ENCODE measurements at places on chromosomes 4 and X.

DNA sequence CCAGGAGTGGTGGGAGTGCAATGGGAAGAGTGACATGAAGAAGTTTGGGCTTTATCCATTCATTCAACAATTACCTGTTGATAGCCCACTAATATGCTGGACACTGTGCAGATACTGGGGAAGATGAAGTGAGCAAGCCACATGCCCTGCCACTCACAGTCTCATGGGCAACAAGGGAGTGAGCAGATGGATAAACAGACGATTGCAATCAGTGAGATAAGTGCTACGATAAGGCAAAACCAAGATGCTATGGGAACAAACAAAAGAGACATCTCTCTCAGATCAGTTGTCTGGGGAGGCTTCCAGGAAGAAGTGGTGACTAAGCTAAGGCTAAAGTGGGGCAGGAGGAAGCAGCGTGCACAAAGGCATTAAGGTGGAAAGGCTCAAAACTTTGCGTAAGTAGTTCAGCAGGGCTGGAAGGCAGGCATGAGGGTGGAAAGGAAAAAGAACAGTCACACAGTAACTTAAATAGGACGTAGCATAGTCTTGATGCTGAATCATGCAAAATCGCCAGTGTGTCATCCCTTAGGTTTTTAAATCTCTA, 31.7 kb downstream of the GAB3 start:
- no peaks in the 10 kb centered on the region for H3K27me3 ChIP-seq

DNA sequence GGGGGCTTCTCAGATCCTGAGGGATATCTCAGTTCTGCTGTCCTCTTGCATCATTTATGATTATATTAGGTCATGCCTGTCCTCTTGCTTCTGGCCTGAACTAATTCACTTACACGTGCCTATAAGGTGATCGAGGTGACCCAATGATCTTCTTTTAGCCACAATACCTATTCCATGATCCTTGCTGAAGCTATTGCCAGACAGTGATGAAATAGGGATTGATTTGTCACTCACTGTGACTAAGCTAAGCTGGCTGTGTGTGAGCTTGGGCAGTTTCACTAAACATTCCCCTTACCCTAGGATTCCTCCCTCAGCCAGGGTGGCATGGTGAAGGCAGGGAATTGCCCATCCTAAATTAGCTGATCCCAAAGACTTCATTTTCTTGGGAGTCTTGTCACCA, 19.0 kb downstream of the HADH start:
- no peaks in the 10 kb centered on the region for H3K27me3 ChIP-seq
- H3K27ac ChIP-seq: no peak overlapping the region
- H3K4me3 ChIP-seq: no peak overlapping the region

DNA sequence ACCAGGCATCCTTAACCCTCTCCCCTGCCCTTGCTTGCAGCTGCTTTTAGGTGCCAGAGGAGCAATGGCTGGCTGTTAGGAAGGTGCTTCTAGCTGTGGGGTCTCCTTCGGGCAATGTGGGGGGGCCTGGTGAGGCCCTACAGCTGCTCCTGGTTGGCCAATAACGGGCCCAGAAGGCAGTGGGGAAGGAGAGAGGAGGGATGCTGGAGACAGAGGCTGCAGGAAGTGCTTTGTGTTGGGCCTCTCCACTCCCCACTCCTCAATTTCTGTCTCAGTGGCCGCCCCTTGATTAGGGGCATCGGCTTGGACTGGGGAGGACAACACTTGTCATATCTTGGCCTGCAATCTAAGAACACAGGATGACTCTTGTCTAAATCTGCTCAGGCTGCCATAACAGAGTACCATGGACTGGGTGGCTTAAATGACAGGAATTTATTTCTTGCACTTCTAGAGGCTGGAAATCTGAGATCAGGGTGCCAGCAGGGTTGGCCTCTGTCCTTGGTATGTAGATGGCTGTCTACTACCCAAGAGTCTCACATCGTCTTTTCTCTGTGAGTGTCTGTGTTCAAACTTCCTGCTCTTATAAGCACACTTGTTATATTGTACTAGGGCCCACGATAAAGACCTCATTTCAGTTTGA, 374.3 kb downstream of the MID1IP1 start:
- H3K4me1 ChIP-seq: 0 out of 2 replicates have a peak, but pooled peaks cover 1% of the 10 kb centered on the region
- DNase-seq: no peak
- H3K36me3 ChIP-seq: no peaks in the 10 kb centered on the region
- no peak overlapping the region for H3K4me3 ChIP-seq

DNA sequence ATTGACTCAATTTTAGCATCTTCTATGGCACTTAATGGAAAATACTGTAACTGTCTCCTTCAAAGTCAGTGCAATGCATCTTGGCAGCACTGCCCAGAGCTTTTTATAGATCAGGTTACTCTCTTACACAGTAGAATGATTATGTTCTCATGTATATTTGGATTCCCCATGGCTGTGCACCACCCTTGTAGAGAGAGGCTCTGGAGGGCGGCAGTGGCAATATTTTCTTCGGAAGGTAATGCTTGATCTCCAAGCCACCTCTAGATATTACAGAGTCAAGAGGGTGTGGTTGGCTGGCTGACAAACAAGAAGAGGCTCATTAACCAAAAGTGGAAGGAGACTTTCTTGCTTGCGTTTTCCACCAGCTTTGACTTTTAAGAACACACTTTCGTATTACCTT, 72.8 kb upstream of the ARSJ start:
- H3K4me3 ChIP-seq: no peak overlapping the region
- H3K27ac ChIP-seq: no peak overlapping the region
- DNase-seq: no peak

GRCh38 chr4:154622598-154622997, 10.1 kb upstream of the FGG start:
- H3K27me3 ChIP-seq: peaks cover 6% of the 10 kb centered on the region
- no peaks in the 10 kb centered on the region for H3K36me3 ChIP-seq
- 0 out of 2 replicates have a peak, but pooled peaks cover 3% of the 10 kb centered on the region for H3K4me1 ChIP-seq
- DNase-seq: no peak

- no peak for DNase-seq
- H3K4me1 ChIP-seq: no peaks in the 10 kb centered on the region
- peaks cover 6% of the 10 kb centered on the region for H3K36me3 ChIP-seq
- H3K27ac ChIP-seq: no peak overlapping the region
These were observed 465 bp downstream of the HAUS7 start for GRCh38 chrX:153469811-153470410.

DNA sequence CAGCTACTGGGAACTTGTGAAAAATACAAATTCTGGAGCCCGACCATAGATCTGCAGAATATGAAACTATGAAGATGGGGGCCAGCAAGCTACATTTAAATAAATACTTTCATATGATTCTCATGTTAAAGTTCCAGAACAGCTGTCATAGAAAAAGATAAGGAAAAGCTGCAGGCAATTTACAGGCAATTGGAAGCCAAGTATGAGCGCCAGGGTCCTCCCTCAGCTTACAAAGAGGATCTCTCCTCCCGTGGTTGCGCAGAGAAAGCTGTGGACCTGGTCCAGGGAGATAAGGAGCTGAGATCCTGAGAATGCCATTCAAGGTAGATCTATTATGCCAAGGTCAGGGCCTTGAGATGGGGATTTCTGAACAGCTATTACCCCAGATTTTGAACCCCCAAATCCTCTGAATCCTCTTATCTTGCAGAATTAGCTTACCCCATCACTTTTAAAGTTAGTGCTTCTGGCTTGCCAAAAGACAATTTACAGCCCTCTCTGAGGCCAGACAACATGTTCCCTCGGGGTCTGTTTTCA, 25.6 kb upstream of the FRAS1 start:
- H3K4me1 ChIP-seq: no peaks in the 10 kb centered on the region
- no peak for DNase-seq
- H3K4me3 ChIP-seq: no peak overlapping the region
- no peaks in the 10 kb centered on the region for H3K36me3 ChIP-seq

GRCh38 chr4:66777097-66777496, 768.2 kb downstream of the CENPC start:
- no peaks in the 10 kb centered on the region for H3K27me3 ChIP-seq
- no peaks in the 10 kb centered on the region for H3K36me3 ChIP-seq
- no peak for DNase-seq
- H3K4me1 ChIP-seq: no peaks in the 10 kb centered on the region
- H3K4me3 ChIP-seq: no peak overlapping the region

DNA sequence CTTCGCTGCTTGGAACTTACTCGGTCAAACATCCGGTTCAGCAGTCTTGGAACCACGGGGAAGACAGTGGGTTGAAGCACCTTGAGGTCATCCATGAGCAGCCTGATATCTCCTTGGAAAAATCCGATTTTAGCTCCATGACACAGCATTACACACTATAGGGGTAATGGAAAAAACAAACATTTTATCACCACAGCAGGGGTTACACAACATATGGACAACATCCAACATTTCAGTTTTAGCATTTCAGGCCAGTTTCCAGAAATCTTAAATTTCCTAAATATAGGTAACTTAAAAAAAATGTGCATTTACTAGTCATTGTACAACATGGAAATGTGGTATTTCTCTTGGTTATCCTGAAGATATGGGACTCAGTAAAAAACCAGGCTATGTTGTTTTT, 34.4 kb upstream of the CENPU start:
- DNase-seq: no peak
- H3K36me3 ChIP-seq: no peaks in the 10 kb centered on the region
- no peaks in the 10 kb centered on the region for H3K4me1 ChIP-seq
- no peak overlapping the region for H3K27ac ChIP-seq
- no peaks in the 10 kb centered on the region for H3K27me3 ChIP-seq

DNA sequence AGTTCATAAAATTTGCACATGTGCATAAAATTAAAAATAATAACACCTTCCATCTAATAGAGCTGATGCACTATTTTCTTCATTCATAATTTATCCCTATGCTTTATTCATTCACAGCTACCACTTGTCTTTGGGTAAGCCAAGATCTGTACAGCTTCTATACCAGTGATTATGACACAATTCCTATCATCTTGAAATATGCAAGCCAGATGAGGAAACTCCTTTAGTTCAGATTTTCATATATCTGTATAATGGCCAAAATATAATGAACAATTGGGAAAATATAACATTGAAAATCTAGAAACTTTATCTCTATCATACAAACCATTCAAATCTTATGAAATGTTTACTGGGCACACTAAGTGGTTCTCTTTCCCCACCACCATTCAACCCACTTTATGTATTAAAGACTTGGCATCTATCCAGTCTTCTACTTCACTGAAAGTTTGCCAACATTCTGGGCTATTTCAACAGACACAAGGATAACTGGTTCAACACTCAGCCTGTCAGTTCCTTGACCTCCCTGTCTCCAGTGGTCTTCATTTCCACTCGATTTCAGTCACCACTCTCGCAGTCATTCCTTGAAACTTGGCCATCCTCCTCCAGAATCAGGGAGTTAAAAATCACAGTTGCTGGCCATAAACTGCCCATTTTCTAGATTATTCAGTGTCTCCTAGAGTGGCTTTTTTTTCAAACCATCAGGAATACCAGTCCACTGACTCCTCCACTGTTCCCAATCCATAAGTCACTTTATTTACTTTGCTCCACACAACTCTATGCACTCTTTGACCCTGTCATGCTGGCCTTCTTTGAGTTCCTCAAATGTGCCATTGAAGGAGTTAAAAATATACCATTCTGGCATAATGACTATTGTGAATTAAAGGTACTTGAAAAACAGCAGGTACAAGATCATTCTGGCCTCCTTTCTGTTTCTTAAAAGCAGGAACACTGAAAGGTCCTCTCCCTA, 85.5 kb downstream of the CAMK2D start:
- DNase-seq: no peak
- H3K27me3 ChIP-seq: no peaks in the 10 kb centered on the region
- no peaks in the 10 kb centered on the region for H3K36me3 ChIP-seq
- H3K4me1 ChIP-seq: no peaks in the 10 kb centered on the region
- no peak overlapping the region for H3K27ac ChIP-seq

- DNase-seq: no peak
- no peaks in the 10 kb centered on the region for H3K4me1 ChIP-seq
- no peaks in the 10 kb centered on the region for H3K27me3 ChIP-seq
- H3K36me3 ChIP-seq: no peaks in the 10 kb centered on the region
- no peak overlapping the region for H3K4me3 ChIP-seq
These were observed 162.0 kb downstream of the RNF150 start for GRCh38 chr4:140971077-140971792.

DNA sequence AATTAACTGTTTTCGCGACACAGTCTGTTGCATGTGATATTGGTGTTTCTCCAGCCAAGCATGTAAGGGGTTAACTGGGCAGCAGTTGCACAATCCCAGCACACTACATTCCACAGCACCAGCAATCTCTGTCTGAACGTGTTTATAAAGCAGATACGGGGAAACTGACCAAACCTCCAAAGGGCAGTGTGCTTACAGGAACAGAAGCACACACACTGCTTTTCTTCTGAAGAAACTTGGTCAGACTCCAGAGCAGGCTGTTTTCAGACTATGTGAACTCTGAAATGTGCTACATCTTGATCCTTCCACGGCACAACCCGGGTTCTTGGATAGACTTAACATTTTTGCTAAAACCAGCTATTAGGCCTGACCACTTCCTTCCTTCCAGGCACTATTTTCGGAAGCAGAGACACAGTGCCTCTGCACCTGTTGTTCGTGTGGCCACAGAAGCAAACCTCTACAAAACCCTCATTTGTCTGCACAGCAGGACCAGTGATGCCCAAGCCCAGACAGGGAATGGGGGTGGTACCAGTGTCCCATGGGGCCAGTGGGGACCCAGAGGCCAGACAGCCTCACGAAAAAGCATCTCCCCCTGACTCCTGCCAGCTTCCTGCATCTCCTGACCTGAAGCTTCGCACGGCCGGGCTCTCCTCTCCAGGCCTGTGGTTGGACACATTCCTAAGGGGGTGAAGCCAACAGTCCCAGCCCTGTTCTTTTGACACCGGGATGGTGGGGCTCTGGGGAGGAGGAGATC, 90.1 kb downstream of the IRF2 start:
- no peaks in the 10 kb centered on the region for H3K27me3 ChIP-seq
- peaks cover 18% of the 10 kb centered on the region for H3K4me1 ChIP-seq
- no peak overlapping the region for H3K4me3 ChIP-seq
- no peak overlapping the region for H3K27ac ChIP-seq
- H3K36me3 ChIP-seq: no peaks in the 10 kb centered on the region

- no peak overlapping the region for H3K27ac ChIP-seq
- no peaks in the 10 kb centered on the region for H3K36me3 ChIP-seq
- H3K27me3 ChIP-seq: no peaks in the 10 kb centered on the region
- no peaks in the 10 kb centered on the region for H3K4me1 ChIP-seq
These were observed 105.5 kb downstream of the ARHGAP10 start for GRCh38 chr4:147837435-147837834.

DNA sequence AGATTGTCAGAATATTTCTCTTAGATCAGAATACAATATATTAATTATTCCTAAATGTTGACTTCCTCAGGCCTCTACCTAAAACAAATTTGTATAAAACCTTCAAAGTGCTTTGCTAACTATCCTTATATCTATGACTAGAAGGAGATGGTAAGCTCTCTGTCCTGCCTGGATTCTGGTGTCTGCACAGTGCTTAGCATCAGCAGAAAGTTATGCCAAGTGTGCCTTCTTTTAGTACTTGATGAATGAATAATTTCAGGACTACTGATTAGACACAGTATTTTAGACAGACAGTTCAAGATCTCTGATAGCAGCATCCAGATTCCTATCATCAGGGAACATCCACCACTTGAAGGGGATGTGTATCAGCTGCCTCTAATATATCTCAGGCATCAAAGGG, 242.4 kb upstream of the TLL1 start:
- no peak for DNase-seq
- no peaks in the 10 kb centered on the region for H3K4me1 ChIP-seq
- no peak overlapping the region for H3K27ac ChIP-seq
- H3K4me3 ChIP-seq: no peak overlapping the region
- H3K36me3 ChIP-seq: no peaks in the 10 kb centered on the region
- no peaks in the 10 kb centered on the region for H3K27me3 ChIP-seq

GRCh38 chr4:139872274-139872673, 206.7 kb downstream of the MGST2 start:
- H3K27me3 ChIP-seq: no peaks in the 10 kb centered on the region
- no peaks in the 10 kb centered on the region for H3K36me3 ChIP-seq
- no peak overlapping the region for H3K27ac ChIP-seq
- peaks cover 2% of the 10 kb centered on the region for H3K4me1 ChIP-seq
